ENCODE measurements at places on chromosomes 12 and 14.

DNA sequence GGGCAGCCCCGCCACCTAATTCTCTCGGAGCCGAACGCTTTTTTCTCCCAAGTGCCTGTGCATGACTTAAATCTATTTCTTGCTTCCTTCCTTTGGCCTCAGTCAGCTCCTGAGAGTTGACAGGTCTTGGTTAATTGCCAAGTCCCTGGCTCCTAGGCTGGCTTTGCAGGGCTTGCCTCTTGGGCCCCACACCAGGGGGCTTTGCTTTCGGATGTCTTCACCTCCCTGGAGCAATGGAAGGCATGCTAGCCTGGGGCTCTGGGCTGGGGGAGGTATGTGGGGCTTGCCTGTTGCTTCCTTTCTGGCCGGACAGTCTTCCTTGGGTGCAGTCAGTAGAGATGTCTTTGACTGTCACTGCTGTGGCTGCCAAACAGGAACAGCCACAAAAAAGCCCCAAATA lies 2.2 kb upstream of the KRT80 start:
- DNase-seq: no peak

GRCh38 chr12:54213079-54213478 lies 24.3 kb upstream of the SMUG1 start:
- DNase-seq: no peak

- no peak for DNase-seq
Observed at GRCh38 chr12:76074701-76075336, 9.7 kb downstream of the NAP1L1 start.

DNA sequence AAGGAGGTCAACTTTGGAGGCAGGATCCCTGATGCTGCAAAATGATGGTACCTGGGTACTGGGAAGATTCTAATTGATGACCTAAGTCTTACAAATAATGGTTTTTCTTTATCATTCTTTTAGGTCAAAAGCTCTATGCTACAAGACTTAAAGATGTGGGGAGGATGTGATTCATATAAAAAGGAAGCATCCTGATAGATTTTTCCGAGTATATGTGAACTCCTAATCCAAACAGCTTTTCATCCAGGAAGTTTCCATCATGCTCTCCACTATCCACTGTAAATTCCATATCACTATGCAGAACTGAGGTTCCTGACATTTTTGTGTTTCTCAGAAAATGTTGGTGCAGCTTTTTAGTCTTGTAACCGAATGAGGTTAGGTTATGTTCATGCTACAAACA lies 293.2 kb downstream of the PAWR start:
- no peak for DNase-seq

- peak; percentile 8 for DNase-seq
Observed at GRCh38 chr12:42364692-42365091, 38.7 kb downstream of the PPHLN1 start.

GRCh38 chr14:100967930-100968329 lies 64.4 kb upstream of the RTL1 start:
- DNase-seq: no peak

GRCh38 chr14:33098016-33098415 lies 159.3 kb downstream of the NPAS3 start:
- DNase-seq: no peak

DNA sequence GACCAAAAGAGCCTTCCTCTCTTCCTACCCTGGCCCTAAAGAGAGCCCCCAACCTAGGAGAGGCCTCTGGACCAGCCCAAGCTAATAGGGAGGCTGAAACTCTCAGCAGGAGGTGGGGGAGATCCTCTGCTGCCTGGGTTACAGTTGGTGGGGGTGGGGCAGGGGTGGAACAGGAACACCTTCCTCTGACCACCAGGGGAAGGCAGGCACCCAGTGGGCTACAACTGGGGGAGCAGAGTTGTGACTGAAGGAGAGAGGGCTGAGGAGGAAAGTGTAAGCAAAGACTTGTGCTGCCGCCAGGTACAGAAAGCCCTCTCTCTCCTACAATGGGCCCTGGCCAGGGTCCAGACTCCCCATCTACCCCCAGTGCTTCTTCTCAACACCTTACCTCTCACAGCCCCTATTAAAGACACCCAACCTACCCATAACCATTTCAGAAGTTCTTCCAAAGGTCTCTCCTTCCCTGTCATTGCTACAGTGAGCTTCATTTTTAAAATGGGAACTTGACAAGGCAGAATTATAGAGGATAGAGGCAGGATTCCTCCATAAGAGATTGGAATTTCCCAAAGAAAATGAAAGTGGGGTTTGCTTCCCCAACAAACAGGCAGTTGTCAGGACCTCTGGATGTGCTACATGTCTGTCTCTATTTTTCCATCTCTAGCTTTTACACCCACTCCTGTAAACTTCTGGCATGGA lies 1.4 kb downstream of the MYO1A start:
- DNase-seq: no peak

- no peak for DNase-seq
Observed at GRCh38 chr14:105847400-105847799, 321.0 kb downstream of the TMEM121 start.
